Stimulated activated CD8-positive, alpha-beta memory T cell treated with anti-CD3 and anti-CD28 coated beads, Interleukin-4, amount 100 ng/mL, for 1 hour (primary cell): ENCODE measurements at places on chromosomes 1 and 21.
A peak's percentile ranks its signal among the peaks of the same experiment; 100 is the strongest.

GRCh38 chr1:117590273-117590925, 15.4 kb upstream of the TENT5C start:
- DNase-seq, result no peak

DNA sequence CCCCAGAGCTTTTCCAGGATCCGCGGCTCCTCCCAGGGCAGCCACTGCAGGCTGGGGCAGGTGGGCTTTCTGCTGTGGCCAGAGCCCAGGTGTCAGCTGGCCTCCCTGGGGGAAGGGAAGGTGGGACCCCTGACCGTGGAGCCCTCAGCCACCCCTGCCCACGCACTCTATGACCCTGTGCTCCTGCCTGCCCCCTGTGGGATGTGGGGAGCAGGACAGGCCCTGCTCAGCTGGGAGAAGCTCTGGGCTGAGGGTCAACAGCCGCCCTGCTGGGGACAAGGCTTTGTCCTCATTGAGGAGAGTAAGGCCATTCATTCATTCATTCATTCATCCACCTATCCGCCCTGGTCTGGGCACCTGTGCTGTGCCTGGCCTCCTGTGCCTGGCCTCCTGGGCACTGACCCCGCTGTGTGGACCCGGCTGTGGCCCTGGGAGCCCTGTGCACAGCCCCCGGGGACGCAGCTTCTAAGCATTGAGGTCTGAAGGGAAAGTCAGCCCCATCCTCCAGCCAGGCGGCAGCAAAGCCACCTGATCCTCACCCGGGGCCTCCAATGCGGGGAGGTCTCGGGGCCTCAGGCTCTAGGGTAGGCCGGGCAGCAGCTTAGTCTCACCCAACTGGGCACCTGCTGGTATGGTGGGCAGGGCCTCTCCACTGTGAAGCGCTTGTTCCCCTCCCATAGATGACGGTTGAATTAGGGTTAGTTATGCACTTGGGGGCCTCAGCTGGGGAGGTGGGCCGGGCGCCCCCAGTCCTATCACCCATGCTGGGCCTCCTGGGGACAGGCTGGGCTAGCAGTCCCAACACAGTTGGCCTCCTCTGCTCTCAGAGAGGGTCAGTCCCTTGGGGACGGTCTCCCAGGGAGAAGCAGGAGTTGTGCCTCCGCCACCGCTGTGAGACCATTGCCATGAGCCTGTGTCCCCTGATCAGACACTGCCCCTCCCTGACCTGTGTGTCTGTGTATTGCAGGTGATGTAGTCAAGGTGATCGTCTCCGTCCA, 6.0 kb downstream of the TNFRSF14 start:
- DNase-seq, result no peak

GRCh38 chr1:8398086-8398485, 80.2 kb downstream of the SLC45A1 start:
- DNase-seq, result no peak

GRCh38 chr21:20661745-20662422, 336.3 kb upstream of the NCAM2 start:
- no peak for DNase-seq

DNA sequence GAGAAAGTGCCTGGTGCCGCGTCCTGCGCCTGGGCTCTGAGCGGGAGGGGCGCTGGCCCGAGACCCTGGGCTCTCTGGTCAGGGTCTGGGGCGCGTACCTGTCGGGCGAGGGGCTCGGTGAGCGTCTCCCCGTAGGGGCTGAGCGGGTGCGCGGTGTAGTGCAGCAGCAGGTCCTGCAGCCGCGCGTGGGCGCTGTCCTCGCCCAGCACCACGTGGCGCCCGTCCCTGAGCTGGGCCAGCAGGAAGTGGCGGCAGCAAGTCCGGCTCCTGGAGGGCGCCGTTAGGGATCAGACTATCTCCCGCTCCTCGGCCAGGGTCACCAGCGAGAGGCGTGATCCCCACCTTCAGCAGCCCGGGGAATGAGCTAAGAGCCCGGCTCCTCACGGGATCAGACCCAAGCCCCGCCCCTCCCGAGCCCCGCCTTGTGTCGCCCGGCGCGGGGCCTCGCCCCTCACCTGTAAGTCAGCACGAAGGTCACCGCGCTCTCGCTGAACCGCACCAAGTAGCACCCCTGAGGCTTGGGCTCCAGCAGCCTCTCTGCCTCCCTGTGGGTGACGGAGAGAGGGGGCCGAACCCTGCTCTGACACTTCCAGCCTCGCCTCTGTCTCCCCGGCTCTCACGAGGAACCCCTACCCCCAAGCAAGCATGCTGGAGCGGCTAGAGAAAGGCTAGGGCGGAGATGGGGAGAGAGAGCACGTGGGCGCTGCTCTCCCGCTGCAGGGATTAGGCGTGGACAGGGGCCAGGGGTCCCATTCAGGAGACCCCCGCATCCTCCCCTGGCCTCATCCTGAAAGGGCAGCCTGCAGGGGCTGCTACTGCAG, 2.7 kb downstream of the SH2D2A start:
- peak; percentile 47 for DNase-seq

GRCh38 chr21:39705849-39706248, 39.1 kb upstream of the IGSF5 start:
- DNase-seq, result no peak

GRCh38 chr1:53726009-53726600, 12.9 kb downstream of the GLIS1 start:
- no peak for DNase-seq

- DNase-seq, result peak; percentile 14
These were observed 44.1 kb upstream of the SLC25A33 start for GRCh38 chr1:9494936-9495758.

- DNase-seq, result no peak
These were observed 20.8 kb upstream of the TLCD4 start for GRCh38 chr1:95096218-95096841.

DNA sequence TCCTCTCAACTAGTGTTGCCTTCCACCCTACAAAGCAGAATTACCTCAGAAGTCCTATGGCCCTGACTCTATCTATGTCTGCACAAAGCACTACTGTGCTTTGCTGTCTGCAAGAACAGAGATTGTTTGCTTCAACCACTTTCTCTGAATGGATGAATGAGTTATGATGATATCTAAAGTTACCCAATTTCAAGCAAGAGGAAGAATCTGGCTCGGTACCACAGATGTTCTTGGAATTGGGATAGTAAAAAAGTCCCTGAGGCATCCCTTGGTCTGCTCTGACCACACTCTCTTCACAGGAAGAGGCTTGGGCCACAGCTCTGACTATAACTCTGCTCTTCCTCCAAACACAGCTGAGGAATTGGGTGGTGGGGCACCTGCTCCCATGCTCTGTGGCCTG, 31.2 kb downstream of the MTARC1 start:
- no peak for DNase-seq

GRCh38 chr1:233197940-233198339, 97.6 kb downstream of the PCNX2 start:
- no peak for DNase-seq

DNA sequence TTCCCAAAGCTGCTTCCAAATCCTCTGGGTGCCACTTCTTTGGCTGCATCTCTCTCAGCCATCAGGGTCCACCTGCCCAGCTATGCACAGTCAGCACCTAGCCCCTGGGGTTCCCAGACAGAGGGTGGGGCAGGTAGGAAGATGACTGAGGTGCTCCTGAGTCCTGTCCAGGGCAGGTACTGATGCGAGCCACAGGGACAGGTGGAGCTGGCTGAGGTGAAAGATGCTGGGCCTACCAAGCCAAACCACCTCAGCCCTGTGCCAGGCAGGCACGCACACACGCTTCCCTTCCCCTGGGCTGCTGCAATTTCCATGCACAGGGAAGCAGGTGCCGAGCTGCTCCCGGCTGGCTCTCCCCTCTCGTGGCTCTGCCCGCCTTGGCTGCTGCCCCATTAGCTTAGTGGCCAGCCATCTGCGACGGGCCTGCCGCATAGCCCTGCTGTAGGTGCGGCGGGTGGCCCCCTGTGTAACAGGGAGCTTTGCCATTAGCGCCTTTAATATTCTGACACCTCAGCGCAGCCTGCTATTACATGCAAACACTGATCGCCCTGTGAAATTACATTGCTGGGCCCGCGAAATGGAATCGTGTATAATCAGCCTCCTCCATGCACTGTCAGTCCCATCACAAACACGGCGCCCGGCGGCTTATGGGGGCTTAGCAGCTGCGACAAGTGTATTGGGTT, 38.9 kb downstream of the DMAP1 start:
- no peak for DNase-seq

DNA sequence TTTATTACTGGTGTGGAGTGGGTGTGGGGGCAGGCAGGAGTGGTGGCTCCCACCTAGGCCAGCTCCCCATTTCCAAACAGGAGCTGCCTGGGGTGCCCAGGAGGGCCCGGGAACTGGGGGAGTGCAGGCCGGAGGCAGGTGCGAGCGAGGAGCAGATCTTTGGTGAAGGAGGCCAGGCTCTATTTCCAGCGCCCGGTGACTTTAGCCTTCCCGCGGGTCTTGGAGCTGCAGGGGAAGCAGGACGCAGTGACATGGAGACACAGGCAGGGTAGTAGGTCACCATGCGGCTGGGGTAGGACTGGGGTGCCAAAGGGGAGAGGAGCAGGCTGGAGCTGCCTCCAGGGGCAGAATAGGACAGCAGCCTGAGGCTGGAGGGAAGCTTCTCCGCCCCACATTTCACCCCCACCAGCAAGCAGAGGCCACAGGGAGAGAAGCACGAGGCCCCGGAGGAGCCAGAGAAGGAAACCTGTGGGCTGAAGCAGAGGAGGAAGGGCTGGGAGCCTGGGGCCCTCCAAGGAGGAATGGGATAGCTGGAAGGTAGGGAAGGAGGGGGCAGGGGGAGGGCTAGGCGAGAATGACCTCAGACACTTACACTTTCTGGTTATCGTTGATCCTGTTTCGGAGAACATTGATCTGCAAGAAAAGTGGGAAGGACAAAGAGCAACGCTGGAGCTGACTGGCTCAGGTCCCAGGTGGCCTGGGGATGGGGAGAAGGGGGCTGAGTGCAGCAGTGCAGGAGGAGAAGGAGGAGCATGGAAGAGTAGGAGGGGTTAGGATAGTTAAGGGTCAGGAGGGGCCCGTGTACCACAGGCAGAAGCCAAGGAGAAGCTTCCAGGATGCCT, 18.2 kb downstream of the TNNT2 start:
- DNase-seq, result no peak

DNA sequence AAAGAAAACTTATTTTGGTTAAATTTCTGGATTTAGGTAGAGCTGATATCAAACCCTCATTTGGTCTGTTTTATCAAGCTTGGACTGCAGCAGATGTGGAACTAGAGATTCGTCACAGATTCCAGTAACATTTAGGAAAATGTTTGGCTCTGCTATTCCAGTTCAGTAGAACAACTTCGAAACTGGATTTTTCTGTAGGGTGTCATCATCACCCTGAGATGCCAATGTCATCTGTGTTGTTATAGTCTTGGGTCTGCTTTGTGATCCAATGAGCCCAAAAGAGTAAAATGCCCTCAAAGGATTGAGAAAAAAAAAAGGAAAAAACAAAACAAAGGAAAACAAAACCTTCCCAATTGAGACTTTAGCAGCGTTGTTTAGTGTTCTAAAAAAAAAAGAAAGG, 55.4 kb downstream of the LAMC2 start:
- no peak for DNase-seq

- no peak for DNase-seq
These were observed 17.0 kb downstream of the ZNF697 start for GRCh38 chr1:119631086-119631432.

DNA sequence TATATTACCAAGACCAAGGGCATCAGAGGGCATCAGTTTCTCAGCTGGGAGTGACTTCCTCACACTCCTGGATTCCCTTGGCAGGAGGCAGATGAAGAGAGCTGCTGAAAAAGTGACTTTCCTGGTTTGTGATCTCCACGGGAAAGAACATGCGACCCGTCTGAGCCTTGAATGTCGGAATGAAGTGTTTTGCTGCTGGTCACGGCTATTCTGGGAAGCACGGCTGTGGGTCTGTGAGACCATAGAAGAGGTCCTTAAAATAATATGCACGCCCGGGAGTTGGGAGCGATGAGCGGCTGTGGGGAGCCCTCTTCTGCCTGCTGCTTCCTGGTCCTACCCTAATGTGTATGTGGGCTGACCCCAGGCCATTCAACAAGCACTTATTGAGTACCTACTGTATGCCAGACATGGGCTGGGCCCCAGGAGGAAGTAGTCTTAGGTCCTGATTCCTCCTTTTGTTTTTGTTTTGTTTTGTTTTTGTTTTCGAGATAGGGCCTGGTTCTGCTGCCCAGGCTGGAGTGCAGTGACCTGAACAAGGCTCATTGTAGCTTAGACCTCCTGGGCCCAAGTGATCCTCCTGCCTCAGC, 13.2 kb upstream of the UMODL1 start:
- DNase-seq, result no peak

- DNase-seq, result no peak
These were observed 56.1 kb upstream of the F3 start for GRCh38 chr1:94597701-94598100.

GRCh38 chr1:234047123-234047522, 142.6 kb downstream of the SLC35F3 start:
- DNase-seq, result no peak

- DNase-seq, result no peak
These were observed 82.8 kb upstream of the BEND5 start for GRCh38 chr1:48859456-48859855.

DNA sequence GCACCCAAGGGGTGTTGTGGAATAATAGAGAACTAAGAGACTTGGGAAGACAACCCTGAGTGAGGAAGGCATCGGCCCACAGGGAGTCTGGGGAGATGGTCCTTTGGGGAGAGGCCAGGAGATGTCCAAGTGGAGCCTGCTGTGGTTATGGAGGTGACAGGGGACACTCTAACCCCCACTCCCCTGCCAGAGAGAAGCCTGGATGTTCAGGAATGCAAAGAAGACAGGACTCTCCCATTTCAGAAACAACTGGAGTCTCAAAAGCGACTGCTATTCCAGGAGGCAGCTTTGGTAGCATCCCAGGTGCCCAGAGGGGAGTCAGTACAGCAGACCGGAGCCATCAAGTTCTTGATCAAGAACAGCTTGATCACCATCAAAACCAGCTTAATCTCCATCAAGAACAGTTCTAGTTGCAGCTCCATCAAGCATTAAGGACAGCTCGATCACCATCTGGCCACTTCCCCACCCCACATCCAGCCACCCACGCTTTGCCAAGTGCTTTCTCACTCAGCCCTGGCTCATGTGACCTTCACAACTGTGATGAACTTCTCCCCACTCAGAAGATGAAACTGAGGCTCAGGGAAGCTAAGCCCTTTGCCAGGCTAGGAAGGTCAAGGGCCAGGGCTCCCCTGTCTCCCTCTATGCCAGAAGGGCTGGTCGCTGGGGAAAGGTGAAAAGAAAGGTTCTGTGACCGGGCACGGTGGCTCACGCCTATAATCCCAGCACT, 743 bp downstream of the CD52 start:
- DNase-seq, result no peak

DNA sequence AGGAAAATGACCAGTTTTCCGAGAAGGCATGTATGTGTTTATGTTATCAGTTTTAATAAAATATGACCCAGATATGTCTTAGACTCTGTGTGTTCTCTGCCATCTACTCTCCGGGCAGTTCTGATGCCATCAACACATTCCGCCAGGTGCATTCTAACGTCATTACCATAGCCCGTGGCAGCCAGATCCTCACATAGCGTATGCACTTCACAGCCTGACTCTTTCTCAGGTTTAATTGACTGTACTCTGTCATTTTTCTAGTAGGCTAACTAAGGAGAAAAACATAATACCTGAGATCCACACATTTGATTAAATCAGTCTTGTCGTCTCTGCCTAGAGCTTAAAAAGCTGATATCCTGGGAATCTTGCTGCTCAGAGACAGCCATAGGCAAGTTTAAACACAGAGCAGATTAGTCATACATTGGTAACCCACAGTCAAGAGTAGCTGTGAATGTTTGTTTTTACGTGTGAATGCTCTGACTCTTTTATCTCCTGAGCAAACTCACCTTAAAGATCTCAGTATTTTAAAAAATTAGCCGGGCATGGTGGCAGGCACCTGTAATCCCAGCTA, 175.9 kb downstream of the GREM2 start:
- no peak for DNase-seq
